CD4-positive, CD25-positive, alpha-beta regulatory T cell (primary cell): ENCODE measurements at places on chromosomes 7 and 10. TPM values are rescaled to one million over a fixed set of nuclear protein-coding genes. Genes with fewer than 3 reads are reported as not detected.

Gene NKX6-2
- total RNA-seq: not detected

Gene LRRC17
- 0.69 TPM for total RNA-seq

Gene AP5Z1
- 130 TPM for total RNA-seq

Gene SPDYE9
- total RNA-seq: not detected

Gene SVOPL
- not detected for total RNA-seq

Gene ARMC3
- 1.4 TPM for total RNA-seq

Gene GPR26
- not detected for total RNA-seq

Gene NME8
- total RNA-seq: not detected

Gene TAS2R41
- 0.59 TPM for total RNA-seq

Gene CYP3A4
- not detected for total RNA-seq

DNA sequence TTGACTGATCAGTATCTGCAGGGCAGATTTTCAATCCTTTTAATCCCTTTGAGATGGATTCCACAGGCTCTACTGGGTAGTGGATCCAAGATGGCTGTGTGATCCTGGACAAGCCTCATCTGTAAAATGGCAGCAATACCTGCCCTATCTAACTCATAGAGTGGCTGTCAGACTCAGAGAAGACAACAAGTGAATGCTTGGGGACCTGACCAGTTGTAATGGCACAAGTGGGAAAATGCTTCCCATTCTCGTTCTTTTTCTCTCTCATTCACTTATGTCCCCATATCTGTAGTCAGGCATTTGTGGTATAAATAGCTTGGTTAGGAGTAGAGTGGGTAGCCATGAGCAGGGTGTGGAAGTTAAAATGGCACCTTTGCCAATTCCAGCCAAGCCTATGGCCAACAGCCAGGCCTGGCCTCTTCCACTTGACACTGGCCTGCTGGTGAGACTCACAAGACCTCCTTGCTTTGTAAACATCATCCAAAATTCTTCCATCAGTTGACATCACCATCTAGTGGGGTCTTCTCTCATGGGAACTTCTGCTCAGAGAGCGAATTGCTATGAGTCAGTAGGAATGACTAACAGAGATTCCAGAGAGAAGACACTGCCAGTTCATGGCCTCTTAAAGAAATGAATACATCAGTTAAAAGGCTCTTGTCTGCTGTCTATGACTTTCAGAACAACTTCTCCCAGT is 150.1 kb downstream of the PLPP4 start:
- DNase-seq: no peak

- no peak for DNase-seq
These were observed 19.7 kb upstream of the PTPRZ1 start for GRCh38 chr7:121853307-121853706.

- DNase-seq: no peak
These were observed 75.3 kb upstream of the NKX6-2 start for GRCh38 chr10:132861116-132861691.

- DNase-seq: no peak
These were observed 96.5 kb downstream of the OTUD1 start for GRCh38 chr10:23535381-23535780.

DNA sequence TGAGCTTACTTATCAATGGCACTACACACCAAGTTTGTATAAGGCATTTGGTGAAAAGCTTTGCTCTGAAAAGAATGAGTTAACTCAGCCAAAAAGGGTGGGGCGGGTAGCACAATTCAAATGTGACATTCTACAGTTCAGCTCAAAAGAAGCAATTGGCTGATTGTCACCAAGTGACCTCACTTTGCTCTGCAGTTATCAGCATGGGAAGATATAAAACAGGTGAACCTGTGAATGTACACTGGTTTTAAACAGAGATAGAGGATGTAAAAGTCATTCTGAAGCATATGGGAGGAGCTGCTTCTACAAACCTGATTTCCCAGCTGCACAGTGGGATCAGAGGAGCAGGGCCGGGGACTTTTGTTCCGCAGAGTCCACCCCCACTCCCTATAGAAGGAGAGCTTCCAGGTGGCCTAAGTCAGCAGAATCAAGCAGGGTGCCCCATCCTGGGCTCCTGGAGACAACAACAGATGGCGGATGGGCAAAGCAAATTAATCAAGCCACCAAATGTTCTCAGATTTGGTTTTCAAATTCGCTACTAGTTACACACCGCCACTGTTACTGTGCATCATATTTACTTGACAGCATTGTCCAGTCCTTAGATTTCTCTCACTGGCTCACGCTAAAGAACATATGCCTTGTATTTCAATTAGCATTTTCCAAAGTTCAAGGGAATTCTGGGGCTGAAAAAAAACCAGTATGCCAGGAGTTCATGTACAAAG is 27.5 kb upstream of the NPVF start:
- DNase-seq: no peak

GRCh38 chr10:2836921-2837662 is 230.3 kb upstream of the PFKP start:
- DNase-seq: no peak

- no peak for DNase-seq
These were observed at the start of gene BMPR1A for GRCh38 chr10:86756511-86757112. BMPR1A (plus strand) TSS chr10:86756619; CDS start chr10:86876019, 119,400 bp downstream.

GRCh38 chr7:73704640-73705550 is 14.6 kb downstream of the STX1A start:
- no peak for DNase-seq

DNA sequence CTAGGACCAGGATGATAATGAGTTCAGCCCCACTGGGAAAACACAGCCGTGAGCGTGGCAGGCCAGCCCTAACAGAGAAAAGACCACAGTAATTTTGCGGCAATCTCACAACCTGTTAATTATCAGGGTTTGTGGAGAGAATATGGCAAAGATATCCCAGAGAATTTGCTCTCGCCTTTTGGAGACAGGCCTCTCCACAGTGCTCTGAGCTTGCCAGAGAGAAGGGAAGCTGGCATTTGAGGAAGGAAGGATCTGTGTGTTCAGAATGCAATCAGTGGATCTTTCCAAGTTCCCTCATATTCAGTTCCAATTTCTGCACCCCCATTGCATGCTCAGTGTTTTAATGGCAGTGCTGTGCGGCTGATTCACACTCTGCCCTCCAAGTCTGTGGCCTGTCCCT is 60.2 kb downstream of the PLPP4 start:
- no peak for DNase-seq

GRCh38 chr7:94823947-94824346 is 83.4 kb upstream of the PPP1R9A start:
- no peak for DNase-seq

GRCh38 chr10:100895346-100895745 is 17.4 kb upstream of the SLF2 start:
- no peak for DNase-seq

- no peak for DNase-seq
These were observed 28.5 kb downstream of the NUDT1 start for GRCh38 chr7:2270495-2270894.

GRCh38 chr7:70559815-70560214 is 572.1 kb upstream of the GALNT17 start:
- no peak for DNase-seq
